ENCODE measurements at places on chromosomes 3 and 15.

GRCh38 chr3:33975463-33975862 is 177.0 kb downstream of the PDCD6IP start:
- DNase-seq, result no peak

DNA sequence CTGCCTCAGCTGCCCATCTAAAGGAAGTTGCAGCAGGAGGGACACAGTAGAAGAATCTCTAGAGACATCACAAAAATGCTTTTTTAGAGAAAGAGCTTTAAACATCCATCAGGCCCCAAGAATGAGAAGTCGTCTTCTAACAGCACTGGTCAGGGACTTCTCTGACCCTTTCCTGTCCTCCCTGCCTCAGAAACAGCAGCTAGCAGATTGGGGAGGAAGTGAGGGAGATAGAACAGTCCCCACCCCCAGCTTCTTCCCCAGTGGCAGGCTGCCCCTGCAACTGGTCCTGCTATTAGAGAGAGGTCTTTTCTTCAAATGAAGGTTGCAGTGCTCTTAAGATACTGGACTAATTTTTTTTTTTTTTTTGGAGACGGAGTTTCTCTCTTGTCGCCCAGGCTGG is 55.1 kb downstream of the PDE8A start:
- DNase-seq, result no peak

DNA sequence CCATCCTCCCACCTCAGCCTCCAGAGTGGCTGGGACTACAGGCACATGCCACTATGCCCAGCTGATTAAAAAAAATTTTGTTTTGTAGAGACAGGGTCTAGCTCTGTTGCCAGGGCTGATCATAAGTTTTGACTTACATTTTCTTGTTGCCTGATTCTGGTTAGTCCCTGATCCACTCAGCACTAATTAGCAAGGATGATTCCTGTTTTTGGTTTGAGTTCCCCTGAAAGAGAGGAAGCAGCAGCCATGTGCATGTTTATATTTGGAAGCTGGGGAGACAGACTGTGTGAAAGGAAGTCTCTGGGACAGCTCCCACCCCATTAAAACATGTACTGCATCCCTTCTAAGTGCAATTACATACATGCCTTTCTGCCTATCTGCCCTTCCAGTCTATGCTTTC is 3.6 kb upstream of the NCK1 start:
- DNase-seq, result no peak

GRCh38 chr15:32838820-32839219 is 121.0 kb downstream of the GREM1 start:
- DNase-seq, result no peak

- DNase-seq, result no peak
Observed at GRCh38 chr15:51721199-51721960, 16.1 kb downstream of the LYSMD2 start.

- no peak for DNase-seq
Observed at GRCh38 chr3:143134471-143134870, 14.9 kb downstream of the CHST2 start.

- DNase-seq, result no peak
Observed at GRCh38 chr3:60363817-60364216, 887.4 kb downstream of the FHIT start.

- DNase-seq, result no peak
Observed at GRCh38 chr3:98903705-98904481, 2.4 kb upstream of the DCBLD2 start.

Measured in stimulated activated CD8-positive, alpha-beta memory T cell treated with anti-CD3 and anti-CD28 coated beads, Interleukin-12 subunit alpha, Interleukin-12 subunit beta, amount 100 ng/mL, for 4 hours (primary cell).